Retinal pigment epithelial cell (primary cell): ENCODE measurements at places on chromosomes 6 and 20.

DNA sequence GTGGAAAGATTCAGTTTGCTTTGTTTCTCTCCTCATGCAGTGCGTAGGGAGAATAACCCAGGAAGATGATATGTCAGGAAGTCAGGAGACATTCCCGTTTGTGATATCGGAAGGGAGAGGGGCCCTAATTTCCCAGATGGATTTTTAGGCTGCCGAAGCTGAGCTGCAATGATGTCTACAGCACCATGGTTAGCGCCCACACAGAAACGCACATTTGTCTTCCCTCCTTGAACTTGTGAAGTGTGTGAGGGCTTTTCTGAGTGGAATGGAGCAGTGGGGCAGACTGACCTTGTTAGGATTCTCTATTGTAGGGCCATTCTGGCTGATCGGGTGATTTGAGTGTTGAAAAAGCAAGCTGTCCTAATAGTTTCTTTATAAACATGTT, 191.3 kb upstream of the ARG1 start:
- no peak for DNase-seq

DNA sequence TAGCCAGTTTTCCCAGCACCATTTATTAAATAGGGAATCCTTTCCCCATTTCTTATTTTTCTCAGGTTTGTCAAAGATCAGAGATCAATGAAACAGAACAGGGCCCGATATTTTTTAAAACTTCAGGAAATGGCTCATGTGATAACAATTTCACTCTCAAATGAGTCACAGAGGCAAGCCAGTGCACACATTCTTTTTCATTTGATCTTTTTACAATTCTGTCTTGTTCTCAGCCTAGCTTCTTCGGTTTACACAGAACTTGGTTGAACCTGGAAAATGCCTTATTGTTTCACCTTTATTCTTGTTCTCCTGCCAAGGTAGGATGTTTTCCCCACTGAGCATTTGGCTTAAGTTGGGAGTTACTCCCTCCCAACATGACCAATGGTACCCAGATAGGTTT, 258.9 kb downstream of the COL12A1 start:
- DNase-seq = peak; percentile 11

- DNase-seq = no peak
Observed at GRCh38 chr6:157025437-157025836, 248.3 kb downstream of the ARID1B start.

DNA sequence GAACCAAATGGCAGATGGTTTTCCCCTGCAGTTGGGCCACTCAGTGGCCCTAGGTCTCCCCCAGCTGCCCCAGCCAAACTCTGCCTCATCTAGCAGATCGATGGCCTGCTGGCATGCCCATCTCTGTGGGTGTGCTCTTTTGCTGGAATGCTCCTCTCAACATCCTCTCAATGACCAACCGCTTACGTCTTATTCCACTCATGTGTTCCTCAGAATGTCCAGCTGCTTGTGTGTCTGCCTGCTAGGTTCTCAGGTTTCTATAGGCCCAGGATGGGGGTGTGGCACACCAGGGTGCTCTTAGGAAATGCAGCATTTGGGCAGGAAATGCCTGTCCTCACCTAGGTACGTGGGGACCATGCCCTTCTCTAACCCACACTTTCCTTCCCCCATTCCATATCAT, 509.9 kb upstream of the SYNCRIP start:
- DNase-seq = no peak

DNA sequence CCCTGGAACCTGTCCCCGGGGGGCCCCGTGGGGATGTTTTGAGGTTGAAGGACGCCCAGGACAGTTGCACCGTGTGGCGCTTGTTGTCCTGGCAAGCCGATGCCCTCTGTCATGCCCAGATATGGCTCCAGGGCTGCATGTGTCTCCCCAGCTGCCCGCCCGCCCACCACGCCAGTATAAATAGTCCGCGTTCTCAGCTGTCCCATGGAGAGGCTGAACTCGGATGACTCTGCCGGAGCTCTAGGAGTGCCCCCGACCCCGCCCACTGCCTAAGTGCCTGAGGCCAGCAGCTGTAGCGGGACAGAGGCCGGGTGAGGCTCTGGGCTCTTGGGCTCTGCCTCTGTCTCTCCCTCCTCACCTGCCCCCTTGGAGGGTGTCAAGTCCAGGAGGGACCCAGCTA, 83.0 kb upstream of the GATA5 start:
- no peak for DNase-seq

DNA sequence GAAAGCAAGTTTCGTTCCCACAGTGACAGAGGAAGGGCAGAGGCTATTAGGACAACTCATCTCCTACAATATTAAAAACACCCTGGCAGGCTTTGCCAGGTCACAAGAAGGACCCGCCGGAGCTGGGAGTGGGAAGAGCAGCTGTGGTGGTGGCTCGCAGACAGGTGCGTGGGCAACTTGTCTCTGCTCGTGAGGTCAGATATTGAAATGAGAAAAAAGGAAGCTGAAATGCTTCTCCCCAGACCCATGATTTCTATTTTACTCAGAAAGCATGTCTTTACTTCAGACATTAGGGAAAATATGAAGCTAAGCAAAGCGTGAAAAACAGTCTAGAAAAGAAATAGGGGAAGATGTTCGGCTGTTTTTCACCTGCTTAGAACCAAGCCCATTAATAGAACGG, 166.3 kb upstream of the EEF1E1 start:
- no peak for DNase-seq

DNA sequence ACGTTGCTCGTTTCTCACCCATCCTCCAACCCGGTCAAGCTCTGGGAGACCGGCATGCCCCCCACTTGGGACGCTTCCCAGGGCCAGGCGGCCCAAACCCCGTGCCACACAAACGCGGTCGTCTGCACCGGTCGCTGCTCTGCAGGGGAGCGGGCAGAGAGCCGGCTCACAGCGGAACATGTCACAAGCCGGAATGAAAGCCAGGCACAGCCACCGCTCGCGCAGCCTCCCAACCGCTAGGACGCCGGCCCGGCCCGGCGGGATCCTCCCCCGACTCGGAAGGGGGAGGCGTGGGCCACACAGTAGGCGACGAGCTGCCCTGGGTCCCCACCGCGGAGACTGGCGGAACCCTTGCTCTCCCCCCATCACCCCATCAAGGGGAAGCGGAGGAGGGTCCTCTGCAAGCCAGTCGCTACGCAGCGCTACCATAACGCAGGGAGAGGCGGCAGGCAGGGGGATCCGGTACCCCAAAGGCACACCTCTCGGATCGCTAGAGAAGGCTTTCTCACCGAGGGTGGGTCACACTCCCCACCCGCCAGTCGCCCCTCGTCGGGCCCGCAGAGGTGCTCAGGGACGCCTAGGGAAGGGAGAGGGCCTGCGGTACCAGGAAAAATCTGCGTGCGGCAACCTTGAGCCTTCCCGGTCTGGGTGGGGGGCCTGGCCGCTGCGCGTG, 768.4 kb upstream of the DEFB115 start:
- no peak for DNase-seq

DNA sequence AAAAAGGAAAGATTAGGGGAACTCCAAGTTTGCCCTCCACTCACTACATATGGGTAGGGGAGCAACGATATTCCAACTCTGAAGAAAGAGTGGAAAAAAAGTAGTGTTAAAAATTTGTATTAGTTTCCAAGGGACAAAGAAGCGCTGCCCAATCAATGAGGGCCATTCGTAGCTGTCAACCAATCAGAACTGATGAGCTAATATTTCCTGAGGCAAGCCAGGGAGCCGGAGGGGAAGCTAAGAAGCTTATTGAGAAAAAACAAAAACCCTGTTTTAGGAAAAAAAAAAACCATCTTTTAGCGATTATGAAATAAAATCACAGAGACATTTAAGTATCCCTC, 59.5 kb downstream of the TRIM38 start:
- DNase-seq = no peak

- DNase-seq = no peak
Observed at GRCh38 chr20:17898548-17898994, 70.0 kb downstream of the SNX5 start.

DNA sequence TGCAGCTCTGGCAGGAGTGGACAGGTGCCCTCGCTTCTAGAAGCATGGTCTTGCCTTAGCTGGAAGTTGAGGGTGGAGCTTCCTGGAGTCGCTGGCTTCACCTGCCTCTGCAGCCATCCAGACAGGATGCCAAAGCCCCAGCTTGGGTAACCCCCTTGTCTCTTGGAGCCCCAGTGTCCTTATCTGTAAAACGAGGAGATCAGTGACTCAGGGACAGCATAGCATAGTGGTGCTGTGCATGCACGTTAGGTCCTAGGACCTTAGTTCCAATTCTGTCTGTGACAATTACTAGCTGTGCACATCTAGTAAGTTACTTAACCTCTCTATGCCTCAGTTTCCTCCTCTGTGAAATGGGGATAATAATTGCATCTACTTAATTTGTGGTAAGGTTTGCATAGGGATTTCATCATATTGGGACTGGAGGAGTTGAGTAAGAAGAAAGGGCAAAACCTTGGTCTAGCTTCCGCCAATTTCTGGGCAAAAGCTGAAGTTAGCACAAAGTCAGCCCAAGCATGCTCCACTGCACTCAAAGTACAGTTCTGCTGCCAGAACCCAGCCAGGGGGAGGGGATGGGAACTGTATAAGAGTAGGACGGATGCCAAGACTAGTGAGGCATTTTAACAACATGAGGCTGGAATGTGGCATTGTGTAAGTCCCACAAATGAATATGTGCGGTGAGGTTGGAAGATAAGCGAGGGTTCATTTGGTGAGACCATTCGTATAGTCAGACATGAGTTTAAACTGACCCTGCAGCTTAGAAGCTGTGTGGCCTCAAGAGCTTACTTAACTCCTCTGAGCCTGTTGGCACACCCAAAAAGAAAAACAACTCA, 24.5 kb downstream of the TOX2 start:
- peak; percentile 99 for DNase-seq

DNA sequence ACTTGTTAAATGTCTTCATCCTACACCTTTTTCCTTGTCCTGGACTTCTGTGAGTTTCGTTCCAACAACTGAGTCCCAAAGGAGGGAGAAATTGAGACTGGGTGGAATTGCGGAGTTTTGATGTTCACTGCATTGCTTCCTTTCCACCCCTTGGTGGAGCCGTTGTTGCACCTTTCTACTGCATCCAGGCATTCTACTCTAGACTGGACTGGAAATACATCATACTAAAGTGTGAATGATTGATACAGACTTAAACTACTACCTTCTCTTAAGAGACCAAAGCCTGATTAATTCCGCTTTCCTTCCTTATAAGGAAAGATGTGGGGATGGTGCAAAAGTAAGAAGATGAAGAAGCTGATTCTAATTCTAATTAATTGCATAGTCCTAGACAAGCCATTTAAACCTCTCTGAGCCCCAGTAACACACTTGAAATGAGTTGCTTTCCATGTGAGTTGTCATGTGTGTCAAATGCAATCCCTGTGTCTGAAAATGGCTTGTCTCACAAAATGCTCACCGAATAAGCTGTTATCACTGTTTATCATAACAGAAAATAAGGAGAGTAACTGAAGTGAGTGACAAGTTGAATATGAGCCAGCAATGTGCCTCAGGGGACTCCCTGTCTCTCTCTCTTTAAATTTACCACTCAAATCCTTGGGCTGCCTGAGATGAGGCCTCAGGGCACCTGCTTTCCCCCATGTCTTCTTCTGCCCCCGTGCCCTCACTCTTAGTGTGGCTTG, 338.3 kb upstream of the CHD6 start:
- no peak for DNase-seq

- no peak for DNase-seq
Observed at GRCh38 chr6:162056745-162057144, 670.8 kb downstream of the PRKN start.

DNA sequence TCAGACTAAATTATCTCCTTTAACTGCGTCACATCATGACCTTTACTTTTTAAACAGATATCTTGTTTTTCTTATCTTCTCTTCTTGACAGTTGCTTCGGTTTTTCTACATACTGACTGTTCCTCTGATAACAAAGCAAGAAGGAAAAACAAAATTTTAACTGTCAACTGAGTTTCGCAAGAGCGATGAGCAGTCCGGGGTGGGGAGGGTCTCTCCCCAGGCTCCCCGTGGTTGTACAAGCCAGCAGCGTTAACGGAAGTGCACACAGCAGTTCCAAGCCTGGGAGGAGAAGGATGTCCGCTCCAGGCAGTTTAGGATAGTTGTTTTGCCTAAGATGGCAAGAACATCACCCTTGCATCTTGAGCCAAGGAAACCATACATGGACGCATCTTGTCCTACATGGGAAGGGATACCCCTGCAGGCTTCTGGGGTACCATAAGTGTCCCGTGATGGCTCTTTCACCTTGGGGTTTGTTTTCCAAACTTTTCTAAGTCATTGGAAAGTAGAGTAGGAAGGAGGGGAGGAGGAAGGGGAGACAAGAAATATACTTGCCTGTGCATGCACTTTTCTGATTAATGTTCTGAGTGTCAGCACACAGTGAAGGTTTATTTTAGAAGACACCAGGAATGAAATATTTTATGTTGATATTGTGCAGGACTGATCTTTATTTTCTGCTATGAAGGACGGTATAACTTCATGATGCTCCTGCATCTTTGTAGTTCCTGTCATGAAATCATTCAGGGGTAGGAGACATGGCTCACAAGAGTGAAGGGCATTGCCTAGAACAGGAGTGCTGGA, 20.8 kb downstream of the SLC24A3 start:
- DNase-seq = no peak

GRCh38 chr6:130178692-130179091, 44.1 kb downstream of the SAMD3 start:
- DNase-seq = peak; percentile 73

DNA sequence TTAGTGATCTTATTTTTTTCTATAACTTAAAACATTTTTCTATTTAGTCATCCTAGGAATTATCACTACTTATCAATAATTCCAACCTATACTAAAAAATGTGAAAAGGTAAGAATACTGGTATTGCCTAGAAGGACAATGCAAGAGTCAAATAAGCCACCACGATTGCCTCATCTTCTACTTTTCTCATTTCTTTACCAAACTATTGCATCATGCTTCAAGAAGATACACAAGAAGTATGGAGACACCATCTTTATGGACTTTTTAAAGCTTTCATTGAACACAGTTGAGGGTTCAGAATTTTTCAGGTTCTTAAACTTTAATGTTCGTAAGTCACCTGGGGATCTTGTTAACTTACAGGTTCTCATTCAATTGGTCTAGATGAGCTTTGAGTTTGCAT, 25.9 kb downstream of the ELOVL2 start:
- DNase-seq = no peak

DNA sequence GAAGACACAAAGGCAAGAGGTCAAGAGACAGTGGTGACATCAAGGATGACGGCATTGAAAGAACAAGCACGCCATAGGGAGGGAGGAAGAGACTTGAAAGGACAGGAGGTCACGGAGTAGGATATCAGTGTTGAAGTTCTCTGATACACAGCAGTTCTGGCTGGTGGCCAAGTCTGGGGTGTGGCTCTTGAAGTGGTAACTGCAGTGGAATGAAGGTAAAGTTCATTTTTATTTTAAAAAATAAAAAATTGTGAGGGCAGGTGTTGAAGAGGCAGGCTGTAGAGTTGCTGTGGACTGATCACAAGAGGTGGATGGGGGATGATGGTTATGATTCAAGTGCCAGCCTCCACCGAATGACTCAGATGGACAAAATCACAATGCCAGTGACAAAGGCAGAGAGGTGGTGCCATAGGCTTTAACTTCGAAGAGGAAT, 53.2 kb upstream of the BMP2 start:
- DNase-seq = no peak

GRCh38 chr20:38706509-38706908, 17.8 kb upstream of the SLC32A1 start:
- no peak for DNase-seq

DNA sequence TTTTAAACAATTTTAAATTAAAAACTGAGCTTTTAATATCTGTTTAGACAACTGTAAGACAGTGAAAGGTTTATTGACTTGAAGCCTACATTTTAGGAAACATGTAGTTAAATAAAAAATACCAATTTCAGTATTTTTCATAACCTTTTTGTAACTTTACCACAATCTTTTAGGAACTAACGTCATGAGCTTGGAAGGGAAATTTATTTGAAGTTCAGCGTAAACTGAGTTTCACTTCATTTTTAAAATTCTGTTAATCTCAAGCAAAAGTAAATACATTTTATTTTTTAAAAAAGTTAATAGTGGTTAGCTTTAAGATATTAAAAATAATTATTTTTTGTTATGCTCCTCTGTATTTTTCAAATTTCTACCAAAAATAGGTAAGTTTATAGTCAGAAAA, 5.5 kb downstream of the CST7 start:
- no peak for DNase-seq
